Spinal cord (tissue), 10 donors: ENCODE measurements at places on chromosomes 3 and 15. TPM values are rescaled to one million over a fixed set of nuclear protein-coding genes. Genes with fewer than 3 reads are reported as not detected.

DNA sequence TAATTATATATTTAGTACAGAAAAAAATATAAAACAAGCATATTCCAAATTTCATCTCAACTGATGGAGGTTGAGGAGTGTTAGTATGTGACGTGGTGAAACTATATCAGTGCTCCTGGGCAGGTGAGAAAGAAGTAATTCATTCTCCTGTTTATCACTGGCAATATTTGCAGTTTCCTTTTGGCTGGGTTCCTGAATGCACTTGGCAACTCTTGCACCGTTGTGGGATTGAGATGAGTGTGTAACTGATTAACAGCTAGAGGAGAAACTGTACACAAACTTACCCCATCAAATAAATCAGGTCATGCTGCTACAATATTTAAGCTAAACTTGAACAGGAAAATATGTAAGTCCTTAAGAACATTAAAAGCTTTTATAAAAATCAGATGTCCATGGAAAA lies 2.1 kb upstream of the ATP13A4 start:
- DNase-seq: peak; percentile 39

DNA sequence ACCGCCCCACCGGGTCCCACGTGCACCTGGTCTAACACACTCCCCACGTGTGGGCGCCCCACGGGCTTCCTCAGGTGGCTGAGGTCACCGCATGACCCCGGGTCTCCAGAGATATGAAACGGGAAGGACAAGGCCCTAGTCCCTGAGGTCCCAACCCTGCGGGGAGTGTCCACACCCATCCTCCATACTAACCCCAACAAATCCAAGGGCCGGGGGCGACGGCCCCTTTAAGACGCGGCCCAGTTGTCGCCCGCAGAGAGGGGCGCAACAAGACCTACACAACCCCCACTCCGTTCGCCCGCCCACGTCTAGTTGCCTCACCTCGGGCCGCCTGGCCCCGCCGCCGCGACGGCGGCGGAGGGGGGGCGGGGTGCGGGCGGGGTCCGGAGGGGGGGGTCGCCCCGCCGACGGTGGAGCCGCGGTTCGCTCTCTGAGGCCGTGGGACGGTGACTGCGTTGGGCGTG lies 396 bp downstream of the INO80 start:
- DNase-seq: peak; percentile 10

DNA sequence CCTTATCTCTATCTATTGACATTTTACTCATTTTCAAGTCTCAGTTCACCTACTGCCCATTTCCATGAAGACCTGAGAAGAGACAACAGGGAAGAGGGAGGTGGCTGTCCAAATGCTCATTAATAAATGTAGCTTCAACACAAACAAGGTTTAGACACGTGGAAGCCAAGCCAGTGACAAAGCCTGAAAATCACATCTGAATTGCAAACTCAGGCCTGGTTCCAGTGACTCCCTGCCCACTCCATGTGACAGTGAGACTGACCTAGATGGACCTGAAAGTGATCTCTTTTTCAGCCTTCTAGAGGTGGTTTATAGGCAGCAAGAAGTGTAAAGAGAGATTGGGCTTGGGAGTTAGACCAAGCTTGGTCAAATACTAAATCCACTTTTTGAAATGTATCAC lies 126.6 kb upstream of the BCL6 start:
- DNase-seq: no peak

SKOR1 gene
- 3.0 TPM for total RNA-seq

EPHA3 gene
- 44.6 TPM for total RNA-seq

GABRB3 gene
- 28.7 TPM for total RNA-seq

DNA sequence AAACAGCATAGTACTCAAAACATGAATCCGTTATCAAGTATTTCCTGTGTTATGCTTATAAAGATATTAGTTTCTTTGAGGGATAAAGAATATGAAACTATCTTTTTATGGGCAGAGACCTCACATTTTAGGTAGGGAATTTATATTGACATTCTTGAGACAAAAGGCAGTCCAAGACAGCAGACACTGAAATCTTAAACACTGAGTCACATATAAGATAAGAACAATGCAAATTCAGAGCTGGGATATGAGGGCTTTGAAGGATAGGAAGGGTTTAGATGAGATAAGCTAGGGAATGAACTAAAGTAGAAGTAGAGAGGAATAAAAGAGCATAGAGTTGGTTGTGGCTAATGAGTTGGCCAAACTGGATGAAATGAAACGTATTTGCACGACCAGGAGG lies 58.4 kb downstream of the ASTE1 start:
- DNase-seq: no peak

DNA sequence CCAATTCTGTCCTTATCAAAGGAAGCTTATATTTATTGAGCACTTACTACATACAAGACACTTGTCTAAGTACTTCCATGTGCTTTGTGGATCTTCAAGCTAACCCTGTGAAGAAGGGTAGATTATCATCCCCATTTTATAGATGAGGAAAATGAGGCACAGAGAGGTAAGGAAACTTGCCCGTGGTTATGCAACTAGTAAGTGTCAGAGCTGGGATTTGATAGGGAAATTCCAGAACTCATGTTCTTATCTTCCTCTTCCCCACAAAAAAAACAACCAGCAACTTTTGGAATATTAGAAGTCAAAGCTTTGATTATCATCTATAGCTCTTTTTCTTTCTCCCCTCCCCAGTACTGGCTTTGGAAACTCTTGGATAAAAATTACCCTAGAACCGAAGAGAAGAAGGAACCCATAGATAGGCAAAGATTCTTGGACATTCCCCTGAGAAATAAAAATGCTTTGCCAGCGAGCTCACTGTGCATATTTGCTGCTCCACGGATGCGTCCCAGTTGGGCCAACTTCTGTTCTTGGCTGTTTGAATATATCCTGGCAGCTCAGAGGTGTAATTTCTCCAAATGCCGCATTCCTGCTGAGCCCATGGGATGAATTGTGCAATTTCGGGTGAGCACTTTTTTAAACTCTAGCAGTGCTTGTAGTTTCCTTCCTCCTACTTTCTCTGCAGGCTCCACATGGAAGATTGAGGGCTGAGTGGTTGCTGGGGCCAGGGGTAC lies 591.5 kb upstream of the CFAP20DC start:
- DNase-seq: no peak

GRCh38 chr3:89692601-89693000 lies 585.2 kb downstream of the EPHA3 start:
- DNase-seq: no peak

DNA sequence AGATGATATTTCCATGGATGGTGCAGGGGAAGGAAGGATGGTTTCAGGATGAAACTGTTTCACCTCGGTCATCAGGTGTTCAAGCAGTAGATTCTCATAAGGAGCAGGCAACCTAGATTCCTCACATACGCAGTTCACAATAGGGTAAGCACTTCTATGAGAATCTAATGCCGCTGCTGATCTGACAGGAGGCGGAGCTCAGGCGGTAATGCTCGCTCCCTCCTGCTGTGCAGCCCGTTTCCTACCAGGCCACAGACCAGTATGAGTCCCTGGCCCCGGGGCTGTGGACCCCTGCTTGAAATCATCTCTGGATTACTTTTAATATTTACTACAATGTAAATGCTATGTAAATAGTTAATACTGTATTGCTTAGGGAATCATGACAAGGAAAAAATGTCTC lies 241.8 kb downstream of the ROBO2 start:
- no peak for DNase-seq

ZBTB20 gene
- total RNA-seq: 57.4 TPM

DNA sequence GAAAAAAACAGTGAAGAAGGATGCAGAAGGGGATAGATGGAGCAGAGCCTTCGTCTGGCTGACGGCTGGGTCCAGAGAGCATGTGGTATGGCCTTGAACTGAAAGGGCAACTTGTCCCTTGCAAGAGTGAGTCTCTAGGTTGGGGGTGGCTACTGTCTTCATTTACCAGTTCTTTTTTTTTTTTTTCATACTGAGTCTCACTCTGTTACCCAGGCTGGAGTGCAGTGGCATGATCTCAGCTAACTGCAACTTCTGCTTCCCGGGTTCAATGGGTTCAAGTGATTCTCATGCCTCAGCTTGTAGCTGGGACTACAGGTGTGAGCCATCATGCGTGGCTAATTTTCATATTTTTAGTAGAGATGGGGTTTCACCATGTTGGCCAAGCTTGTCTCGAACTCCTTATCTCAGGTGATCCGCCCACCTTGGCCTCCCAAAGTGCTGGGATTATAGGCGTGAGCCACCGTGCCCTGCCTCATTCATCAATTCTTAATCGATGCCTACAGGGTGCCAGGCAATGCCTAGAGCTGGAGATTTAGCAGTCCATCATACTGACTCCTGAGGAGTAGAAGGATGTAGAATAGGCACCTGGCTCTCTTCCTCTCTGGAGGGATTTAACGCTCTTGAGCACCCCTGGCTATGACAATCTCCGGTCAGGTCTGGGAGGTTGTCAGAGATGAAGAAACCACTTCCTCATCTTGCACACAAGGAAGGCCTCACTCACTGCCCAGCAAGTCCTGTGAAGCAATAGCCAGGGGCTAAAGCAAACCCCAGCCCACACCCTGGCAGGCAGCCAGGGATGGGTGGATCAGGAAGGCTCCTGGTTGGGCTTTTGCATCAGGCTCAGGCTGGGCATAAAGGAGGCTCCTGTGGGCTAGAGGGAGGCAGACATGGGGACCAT lies at the start of gene CAMP:
Gene CAMP (plus strand): TSS at position 880 of the 898 bp plus-strand sequence. CDS start 17 bp downstream, at position 897.
- no peak for DNase-seq

HDC gene
- 1.3 TPM for total RNA-seq

RBPMS2 gene
- total RNA-seq: 1.2 TPM

KIF7 gene
- total RNA-seq: 5.4 TPM

GRCh38 chr3:157134620-157135191 lies 25.2 kb downstream of the CCNL1 start:
- no peak for DNase-seq

DNA sequence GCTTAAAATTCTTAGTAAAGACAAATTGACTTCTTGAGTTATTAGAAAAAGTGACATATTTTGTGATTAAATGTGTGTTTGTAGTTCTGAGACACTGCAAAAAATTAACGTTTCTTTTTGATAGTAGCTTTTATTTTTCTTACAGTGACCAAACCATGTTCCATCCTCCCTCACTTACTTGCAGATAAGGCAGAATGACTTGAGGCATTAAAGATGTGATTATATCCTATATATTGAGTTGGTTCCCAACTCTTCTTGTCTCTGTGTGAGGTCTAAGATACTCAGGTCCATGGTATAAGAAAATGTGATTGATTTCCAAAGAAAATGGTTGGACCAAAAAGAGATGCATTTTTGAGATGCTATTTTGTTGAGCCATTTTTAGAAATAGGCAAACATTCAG lies 238.3 kb upstream of the NR2F2 start:
- no peak for DNase-seq

- no peak for DNase-seq
Observed at GRCh38 chr15:71116366-71116765, 1.1 kb downstream of the THSD4 start.

PODXL2 gene
- 73.4 TPM for total RNA-seq

ARID3B gene
- total RNA-seq: 4.5 TPM

GRCh38 chr3:39434574-39434973 lies 28.1 kb downstream of the RPSA start:
- no peak for DNase-seq

HPS3 gene
- total RNA-seq: 22.9 TPM

- DNase-seq: no peak
Observed at GRCh38 chr3:30720586-30721313, 114.3 kb downstream of the TGFBR2 start.

EIF4G1 gene
- 139 TPM for total RNA-seq

KBTBD13 gene
- not detected for total RNA-seq

DNA sequence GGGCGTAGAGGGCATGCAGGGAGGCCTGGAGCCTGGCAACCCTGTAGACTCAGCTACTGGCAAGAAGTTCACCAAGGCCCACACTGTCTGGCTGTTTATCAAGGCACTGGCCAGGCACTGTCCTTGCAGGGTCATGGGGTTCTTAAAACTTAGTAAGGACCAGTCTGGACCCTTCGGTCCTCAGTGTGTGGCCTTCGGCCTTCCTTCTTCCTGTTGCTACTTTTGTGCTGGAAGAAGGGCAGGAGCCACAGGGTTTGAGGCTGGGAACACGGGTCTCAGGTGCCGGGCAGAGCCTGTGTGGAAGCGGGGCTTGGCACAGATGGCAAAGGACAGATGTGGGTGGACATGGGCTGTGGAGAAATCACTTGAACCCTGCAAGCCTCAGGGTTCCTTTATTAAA lies 76.6 kb downstream of the SNRK start:
- DNase-seq: no peak

DNA sequence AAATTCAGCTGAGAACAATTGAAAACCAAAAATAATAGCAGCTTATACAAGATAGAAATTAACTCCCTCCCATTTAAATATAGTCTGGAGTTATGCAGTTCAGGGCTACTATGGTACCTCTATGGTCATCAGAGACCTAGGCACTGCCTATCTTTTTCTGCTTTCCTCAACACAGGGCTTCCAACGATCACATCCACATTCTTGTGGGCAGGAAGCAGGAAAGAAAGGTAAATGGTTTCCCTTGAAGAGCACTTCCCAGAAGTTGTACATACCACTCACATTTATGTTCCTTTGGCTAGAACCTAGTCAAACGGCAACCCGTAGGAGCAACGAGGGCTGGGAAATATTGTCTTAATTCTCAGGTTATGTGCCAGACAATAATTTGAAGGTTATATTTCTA lies 197.7 kb upstream of the PRICKLE2 start:
- no peak for DNase-seq

- no peak for DNase-seq
Observed at GRCh38 chr3:6120786-6121185, 740.1 kb upstream of the GRM7 start.

SATB1 gene
- total RNA-seq: 41.4 TPM

MKRN2OS gene
- 0.20 TPM for total RNA-seq

SPINT1 gene
- total RNA-seq: 2.9 TPM

- no peak for DNase-seq
Observed at GRCh38 chr3:188351648-188352047, 197.7 kb downstream of the LPP start.

GP5 gene
- 0.33 TPM for total RNA-seq

DNA sequence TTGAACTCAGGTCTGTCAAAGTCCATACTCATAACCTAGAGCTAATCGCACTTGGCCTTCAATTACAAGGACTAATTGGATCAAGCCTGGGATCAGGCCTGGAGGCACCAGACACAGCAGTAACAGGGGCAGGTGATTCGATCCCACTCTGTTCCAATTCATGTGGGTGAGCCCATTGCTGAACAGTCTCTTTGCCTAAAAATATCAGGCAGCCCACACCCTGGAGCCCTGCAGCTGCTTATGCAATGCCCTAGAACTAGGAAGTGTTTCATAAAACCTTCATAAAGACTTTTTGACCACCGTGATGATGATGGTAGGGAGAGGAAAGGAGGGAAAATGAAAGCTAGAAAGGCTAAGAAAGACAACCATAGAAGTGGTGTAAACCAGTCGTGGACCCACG lies 47.8 kb upstream of the NEO1 start:
- no peak for DNase-seq

NMB gene
- total RNA-seq: 17.0 TPM

- no peak for DNase-seq
Observed at GRCh38 chr15:71660501-71660900, 149.9 kb upstream of the NR2E3 start.
